ENCODE measurements at places on chromosomes 12 and 14.

DNA sequence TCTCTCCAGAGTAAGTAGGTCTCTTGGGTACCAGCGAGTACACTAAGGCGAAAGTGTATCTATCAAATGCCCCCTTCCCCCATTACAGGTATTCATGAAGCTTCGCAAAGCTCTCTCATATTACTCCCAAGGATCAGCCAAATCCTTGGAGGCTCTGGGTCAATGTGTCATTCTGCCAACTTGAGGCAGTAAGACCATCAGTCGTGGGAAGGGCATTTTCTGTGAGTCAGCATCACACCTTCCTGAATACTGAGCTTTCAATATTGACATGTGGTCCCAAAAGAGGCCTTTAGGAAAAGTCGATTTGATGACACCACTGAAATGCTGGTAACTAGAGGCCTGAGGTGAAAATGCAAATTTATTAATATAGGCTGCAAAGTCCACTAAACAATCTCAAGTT is 323.9 kb downstream of the LRIG3 start:
- no peak for DNase-seq

DNA sequence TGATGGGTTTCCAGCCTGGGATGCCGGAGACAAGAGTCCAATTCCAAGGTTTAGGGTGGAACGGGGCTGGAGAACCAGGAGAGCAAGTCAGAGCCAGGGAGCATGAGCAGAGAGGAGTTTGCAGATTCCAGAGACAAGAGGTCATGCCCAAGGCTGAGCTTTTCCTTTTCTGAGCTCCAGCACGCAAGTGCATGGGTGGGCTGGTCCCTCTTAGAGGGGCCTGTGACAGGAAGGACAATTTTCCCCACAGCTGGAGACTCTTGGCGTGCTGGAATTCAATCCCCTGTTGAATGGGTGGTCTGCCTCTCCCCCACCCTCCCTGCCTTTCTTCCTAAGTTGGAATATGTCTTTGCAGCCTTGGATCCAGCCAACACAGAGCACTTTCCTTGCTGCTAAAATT is 431.9 kb downstream of the BCL11B start:
- DNase-seq: no peak

DNA sequence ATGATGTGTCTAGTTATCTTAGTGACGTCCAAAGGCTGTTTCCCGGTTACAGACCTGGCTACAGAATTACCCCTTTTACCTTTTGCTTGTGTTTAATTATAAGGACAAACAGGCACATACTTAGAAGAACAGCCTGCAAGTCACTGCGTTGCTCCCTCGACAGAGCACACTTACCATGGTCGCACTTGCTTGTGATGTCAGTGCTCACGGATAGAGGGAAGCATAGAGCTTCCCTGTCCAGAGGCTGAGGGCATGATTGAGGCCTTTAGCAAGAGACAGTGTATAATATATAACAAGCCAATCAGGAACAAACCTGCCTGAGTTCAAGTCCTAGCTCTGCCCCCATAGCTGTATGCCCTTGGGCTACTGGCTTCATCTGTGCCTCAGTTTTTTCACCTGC is 73.2 kb upstream of the SCN8A start:
- no peak for DNase-seq

GRCh38 chr14:71005076-71005475 is 97.8 kb downstream of the PCNX1 start:
- DNase-seq: no peak
